ENCODE measurements at places on chromosomes 7 and 10.

GRCh38 chr7:33643530-33643929 is 261.8 kb upstream of the BMPER start:
- no peak for DNase-seq

GRCh38 chr7:101804967-101805366 is 12.5 kb upstream of the CUX1 start:
- no peak for DNase-seq

GRCh38 chr10:133388236-133388972 is 5.6 kb upstream of the MTG1 start:
- no peak for DNase-seq

GRCh38 chr7:15323550-15323949 is 238.3 kb downstream of the AGMO start:
- DNase-seq = no peak

- no peak for DNase-seq
These were observed 26.8 kb upstream of the BTBD16 start for GRCh38 chr10:122244001-122244975.

GRCh38 chr10:99975106-99975829 is 34.5 kb downstream of the DNMBP start:
- no peak for DNase-seq

- DNase-seq = no peak
These were observed 25.2 kb upstream of the IMMP2L start for GRCh38 chr7:111587410-111588064.

DNA sequence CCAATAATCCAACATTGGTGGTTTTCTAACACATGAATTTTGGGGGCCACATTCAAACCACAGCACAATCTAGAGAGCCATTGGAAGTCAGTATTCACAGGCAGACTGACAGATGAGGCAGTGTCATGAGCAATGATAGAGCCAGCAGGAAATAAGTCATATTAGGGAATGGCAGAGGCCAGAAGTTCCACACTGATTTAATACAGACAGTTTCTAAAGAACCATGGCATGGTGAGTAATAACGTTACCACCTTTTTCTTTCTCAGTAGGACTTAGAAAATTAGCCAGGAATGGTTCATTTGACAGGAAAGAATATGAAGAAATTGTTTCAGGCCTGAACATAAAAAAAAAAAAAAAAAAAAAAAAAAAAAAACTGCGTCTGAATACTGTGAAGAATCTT is 210.3 kb downstream of the GPAM start:
- DNase-seq = no peak

GRCh38 chr10:21751341-21752310 is 217.6 kb downstream of the MLLT10 start:
- no peak for DNase-seq

DNA sequence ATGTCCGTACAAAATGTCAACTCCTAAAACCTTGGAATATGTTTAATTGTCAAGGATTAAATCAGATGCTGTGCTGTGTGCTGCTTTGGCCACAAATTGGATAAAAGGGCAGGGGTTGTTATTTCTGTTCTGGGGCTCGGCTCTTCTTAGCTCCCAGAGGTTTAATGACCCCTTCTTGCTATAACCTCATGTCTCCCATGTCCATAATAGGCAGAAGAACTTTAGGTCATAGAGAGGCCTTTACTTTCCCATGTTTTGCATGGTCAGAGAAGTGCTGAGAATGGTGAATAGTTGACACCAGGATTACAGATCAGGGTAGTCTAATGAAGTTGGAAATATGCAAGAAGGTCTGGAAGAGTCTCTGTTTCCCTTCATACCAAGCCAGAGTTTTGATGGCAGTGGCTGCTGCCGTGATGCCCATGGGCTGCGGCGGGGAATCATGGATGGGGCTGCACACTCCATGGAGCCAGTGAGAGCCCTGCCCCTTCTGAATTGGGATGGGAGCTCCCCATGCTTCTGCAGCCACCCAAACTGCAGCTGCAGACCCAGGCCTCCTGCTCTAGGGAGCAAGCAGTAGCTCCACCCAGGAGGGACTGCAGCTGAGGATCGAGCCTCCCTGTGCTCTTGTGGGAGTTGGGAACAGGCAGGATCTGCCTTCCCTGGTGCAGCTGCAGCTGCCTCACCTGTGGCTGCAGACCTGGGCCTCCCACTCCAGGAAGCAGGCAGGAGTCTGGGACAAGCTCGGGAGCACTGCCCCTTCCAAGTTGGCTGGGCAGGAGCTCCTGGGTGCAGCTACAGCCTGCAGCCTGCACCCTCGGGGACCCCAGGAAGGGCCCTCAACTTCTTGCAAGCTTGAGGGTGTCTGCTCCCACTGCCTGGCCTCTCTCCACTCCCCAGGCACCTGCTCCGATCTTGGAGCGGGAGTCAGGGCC is 23.1 kb upstream of the STEAP4 start:
- no peak for DNase-seq

DNA sequence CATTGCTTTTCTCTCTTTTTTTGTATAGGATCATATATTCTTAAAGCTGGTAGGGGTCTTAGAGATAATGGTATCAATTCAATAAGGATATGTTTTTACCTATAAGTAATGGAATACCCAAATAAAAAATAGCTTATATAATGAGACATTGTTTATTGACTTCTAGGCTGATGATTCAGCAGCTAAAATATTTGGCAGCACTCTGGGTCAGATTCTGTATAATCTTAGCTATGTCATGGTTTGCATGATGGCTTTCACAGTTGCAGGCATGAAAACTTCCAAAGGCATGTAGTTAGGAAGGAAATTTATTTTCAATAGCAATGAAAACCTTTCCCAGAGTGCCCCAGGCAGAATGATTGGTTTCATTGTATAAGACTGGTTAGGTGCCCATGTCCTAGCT is 32.1 kb upstream of the A1CF start:
- DNase-seq = no peak
